ENCODE measurements at places on chromosomes 1 and 21.

GRCh38 chr21:44471996-44472395 lies 16.7 kb downstream of the LRRC3 start:
- no peak for DNase-seq

DNA sequence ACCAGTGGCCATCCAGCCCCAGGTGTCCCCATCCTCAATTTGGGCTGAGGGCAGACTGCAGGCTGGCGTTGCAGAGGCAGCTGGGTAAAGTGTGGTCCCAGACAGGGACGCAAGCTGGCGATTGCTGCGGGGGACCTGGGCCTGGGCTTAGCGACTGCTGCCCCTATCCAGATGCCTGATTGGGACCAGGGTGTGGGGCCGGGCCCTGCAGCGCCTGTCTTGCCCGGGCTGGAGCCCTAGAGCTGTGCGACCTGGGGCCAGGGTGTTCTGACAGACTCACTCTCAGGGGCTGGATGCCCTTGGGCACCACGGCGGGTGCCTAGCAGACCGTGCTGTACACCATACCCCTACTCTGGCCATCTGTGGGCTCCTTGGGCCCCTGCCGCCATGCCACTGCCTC lies 16.2 kb upstream of the FAAP20 start:
- DNase-seq, result no peak

DNA sequence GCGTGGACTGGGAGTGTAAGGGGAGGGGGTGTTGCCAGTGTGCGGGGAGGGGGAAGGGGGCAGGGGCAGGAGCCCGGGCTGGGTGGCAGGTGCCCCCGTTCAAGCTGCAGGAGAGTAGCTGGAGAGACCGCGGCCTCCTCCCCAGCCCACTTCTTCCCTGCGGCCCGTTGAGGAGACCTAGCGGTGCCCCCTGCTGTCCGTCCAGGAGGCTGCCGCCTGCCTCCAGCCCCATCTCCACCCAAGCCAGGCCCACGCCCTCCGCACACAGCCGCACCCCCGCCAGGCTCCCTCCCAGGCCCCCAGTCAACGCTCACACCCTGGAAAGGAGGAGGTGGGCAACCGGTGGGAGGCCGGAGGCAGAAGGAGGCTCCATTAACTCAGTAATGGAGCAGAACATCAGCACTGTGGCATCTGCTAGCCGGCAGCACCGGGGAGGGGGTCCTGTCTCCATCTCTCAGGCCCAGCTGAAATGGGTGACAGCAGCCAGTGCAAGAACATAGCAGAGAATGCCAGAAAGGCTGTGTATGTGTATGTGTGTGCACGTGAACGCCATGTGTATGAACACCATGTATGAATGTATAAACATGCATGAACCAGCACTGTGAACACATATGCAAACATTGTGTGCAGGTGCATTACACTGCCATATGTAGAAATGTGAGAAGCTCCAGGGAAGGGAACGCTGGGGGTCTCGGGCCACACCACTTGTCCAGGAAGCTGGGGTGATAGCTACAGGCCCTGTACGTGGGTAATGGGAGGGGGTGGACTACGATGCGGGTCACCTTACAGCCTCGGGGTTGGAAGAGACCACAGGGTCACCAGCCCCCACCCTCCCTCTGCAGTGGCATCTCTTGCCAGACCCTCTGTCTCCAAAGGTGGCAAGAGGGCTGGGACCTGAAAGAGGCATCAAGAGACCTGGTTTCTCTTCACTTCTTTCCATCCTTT lies 84.6 kb downstream of the SYT2 start:
- peak; percentile 92 for DNase-seq

DNA sequence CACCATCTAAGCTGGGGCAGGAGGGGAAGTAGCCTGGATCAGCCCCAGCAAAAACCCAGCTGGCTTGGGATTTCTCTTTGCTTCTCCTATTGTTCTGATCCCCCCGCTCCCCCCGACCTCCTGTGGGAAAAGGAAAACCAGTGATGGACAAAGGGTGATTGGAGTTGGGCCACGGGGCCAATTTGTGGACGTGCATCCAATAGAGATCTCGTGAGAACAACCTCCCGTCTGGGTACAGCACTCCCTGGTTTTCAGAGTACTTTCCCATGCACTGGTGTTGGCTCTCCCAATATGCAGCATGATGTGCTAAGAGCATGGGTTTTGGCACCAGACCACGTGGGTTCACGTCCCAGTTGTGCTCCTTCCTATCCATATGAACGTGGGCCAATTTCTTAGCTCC lies 9.0 kb downstream of the BLACAT1 start:
- no peak for DNase-seq

DNA sequence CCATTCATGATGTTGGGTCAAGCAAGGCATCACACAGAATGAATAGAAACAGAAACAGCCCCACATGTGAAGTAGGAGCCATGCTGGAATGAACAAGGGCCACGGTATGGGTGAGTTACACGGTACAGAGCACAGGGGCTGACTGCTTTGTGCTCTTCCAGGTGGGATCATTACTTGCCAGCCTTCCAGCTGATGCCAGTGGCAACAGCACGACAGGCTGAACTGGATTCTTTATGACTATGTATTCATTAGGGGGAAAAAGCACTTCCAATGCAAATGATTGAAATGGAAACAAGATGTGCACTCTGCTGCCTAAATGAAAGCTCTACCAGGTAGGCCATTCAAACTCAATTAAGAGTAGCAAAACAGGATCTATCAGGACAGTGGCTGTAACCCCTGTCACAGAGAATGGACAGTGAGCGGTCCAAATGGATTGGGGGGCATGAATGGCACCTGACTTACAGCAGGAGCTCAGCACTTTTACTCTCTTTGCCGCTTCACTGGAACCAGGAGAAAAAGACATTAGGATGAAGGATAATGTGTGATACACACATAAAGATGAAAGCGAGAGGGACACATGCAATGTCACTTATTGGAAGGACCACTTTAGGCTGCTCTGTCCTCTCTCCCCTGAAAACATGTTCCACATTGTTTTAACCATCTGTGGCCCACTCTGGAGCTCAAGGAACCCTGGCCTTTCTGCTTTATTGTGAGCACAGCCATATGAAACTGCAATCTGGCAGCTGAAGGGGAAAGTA lies 23.4 kb upstream of the IRF2BP2 start:
- DNase-seq, result no peak

GRCh38 chr1:16091296-16091695 lies 17.8 kb upstream of the FAM131C start:
- DNase-seq, result no peak

DNA sequence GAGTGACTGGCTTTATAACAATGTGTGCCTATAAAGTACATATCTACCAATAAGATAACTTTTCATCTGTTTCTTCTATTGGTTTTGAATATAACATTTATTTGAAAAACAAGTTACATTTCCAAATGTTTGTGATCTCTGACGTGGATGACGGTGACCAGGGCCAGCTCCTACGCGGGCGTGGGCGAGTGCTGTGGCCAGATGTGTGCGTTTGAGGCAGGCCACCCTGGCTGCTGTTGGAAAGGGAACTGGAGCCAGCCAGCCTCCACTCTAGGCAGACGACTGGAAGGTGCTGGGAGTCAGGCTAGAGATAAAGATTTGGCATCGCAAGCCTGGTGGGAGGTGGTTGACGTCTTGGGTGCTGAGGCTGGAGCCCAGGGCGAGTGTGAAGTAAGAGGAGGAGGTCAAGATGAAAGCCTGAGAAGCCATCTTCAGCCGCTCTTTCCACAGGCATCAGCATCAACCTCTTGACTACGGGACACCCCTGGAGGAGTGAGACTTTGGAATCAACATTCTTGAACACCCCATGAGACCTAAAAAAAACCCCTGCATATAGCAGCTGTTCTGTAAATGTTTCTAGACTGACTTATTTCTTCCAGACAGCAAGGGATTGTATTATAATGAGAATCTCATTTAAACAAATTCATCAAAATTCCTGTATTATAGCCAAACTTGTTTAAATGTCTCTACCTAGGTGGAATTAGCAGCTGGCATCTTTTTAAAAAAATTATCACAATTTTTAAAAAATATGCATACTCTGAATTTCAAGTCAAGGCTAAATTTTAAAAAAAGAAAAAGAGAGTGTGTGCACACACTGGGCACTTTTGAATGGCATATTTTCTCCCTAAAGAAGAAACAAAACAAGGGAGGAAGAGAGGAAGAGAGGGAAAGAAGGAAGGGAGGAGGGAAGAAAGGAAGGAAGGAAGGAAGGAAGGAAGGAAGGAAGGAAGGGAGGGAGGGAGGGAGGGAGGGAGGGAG lies 112.5 kb upstream of the SLC44A3 start:
- DNase-seq, result no peak

- DNase-seq, result peak; percentile 65
These were observed 933 bp downstream of the C1orf35 start for GRCh38 chr1:228101994-228102790.

DNA sequence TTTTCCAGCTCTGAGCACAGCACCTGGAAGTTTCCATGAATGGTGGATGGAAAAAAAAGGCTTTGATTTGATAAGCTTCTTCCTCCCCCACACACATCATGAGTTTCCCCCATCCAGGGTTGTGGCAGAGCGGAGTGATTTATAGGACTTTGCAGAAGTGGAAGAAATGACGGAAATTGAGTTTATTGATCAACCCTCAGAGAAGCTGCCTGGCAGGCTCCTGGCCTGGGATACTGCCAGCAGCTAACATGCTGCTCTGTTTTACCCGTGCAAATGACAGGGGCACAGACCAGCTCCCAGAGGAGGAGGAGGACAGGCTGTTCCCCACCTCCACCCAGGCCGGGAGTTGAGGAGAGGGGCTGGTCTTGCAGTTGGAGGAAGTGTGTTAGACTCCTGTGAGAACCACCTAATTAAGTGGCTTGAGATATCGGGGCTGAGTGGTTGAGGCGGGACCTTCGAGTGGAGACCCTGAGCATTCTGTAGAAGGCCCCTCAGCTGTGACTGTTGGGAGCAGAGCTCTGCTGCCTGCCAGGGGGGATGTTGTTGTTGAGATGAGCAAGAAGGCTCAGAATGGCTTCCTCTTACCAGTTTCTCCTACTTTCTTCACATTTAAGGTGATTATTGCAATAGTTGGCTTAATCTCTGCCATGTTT lies 21.8 kb downstream of the ADORA1 start:
- no peak for DNase-seq

GRCh38 chr1:33927721-33928120 lies 63.8 kb downstream of the HMGB4 start:
- DNase-seq, result no peak

DNA sequence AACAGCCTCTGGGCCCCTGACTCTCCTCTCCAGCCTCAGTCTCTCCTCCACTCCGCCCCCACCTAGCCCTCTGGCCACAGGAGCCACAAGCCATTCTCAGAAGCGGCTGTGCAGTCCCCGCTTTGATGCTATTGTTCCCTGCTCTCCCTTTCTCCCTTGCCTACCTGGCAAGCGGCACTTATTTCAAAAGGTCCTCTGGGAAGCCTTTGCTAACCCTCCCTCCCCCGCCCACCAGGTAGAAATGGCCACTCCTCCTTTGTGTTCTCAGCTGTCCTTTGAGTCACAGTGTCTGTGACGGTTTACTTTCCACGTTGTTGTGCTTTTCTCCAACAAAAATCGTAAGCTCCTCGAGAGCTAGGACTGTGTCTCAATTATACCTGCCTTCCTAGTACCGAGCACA lies 338.4 kb upstream of the PROX1 start:
- no peak for DNase-seq

DNA sequence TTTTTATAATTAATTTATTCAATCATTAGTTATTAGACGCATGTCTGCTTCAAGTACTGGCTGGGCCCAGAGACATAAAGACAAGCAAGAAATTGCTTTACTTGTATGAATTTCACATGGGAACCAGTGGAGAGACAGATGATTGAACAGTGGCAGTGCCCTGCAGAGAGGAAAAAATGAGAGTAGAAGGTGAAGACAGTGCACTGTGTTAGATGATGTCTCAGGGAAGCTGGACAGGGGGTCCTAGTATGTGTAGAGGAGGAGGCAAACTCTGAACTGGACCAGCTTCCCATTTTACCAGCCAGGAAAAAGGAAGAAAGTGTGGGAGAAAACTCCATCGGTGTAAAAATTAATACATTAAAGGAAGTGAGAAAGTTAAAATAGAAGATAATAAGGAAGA lies 126.0 kb downstream of the BACH1 start:
- DNase-seq, result no peak

GRCh38 chr1:13950637-13951036 lies 250.6 kb downstream of the PRDM2 start:
- no peak for DNase-seq
